ENCODE measurements at places on chromosomes 5 and 9. TPM values are rescaled to one million over a fixed set of nuclear protein-coding genes. Genes with fewer than 3 reads are reported as not detected.

Gene ZCCHC10
- polyA plus RNA-seq, result 17.8 TPM

Gene CCL21
- 2.7 TPM for polyA plus RNA-seq

Gene LRRTM2
- polyA plus RNA-seq, result 0.07 TPM

GRCh38 chr5:77546-77945 is 14.4 kb upstream of the PLEKHG4B start:
- no peak for DNase-seq

DNA sequence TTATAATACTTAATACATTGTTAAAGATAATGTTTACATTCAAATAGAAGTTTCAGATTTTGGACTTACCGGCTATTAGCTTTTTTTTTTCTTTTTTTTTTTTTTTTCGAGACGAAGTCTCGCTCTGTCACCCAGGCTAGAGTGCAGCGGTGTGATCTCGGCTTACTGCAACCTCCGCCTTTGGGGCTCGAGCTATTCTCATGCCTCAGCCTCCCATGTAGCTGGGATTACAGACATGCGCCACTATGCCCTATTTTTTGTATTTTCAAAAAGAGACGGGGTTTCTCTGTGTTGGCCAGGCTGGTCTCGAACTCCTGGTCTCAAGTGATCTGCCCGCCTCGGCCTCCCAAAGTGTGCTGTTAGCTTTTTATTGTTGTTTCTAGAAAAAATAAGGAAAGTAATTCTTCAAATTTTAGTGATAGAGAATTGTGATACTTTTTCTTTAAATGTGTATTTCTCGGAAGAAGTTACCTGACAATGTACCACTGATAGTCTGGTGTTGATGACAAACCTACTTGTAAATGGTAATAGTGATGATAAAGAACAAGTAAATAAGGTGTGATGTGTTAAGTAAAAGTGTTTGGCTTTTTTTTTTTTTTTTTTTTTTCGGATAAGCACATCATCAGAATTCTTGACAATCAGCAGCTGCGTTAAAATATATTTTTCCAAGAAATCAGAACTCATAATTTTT is 2.7 kb downstream of the CDC42SE2 start:
- no peak for DNase-seq

DNA sequence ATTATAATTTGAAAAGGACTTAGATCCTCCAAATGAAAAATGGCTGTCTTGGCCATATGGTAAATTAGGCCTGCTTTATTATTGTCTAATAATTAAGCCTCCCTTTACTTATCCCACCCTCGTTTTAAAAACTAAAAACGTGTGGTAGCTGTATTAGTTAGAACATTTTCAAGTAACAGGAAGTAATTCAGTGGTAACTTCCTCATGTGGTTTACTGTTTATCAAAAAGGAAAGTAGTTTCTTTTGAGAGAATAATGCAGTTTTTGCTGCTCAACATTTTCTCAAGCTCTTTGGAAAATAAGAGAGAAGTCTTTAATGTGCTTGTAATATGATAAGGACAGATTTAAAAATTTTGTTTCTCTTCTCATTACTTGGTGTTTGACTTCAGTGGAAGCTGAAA is 26.0 kb downstream of the ZCCHC7 start:
- DNase-seq, result no peak

DNA sequence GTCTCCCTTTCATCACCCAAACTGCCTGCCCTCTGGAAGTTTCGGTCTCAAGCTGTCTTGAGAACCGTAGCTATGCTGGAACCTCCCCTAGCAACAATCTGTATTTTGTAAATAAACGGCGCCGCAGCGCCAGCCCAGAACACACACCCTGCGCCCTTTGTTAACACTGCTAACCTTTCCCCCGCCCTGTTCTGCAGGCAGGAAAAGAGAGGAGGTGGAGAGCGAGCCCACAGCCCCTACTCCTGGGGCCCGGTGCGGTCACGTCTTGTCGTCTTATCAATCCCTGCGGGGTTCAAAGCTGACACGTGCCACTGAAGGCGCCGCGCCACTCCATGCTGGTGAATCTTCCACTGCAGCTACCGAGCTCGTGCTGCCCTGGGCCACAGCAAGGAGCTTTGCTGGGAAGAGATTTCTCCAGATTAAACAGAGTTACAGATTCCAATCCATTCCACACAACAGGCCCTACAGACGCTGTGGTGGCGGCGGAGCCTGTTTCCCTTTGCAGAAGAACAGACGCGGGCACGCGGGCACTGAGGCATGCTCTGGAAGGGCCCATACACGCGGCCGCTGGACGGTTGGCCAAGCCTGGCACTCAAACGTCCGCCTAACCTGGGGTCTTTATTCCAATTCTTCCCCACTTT is 25.3 kb downstream of the ZDHHC11B start:
- peak; percentile 97 for DNase-seq

DNA sequence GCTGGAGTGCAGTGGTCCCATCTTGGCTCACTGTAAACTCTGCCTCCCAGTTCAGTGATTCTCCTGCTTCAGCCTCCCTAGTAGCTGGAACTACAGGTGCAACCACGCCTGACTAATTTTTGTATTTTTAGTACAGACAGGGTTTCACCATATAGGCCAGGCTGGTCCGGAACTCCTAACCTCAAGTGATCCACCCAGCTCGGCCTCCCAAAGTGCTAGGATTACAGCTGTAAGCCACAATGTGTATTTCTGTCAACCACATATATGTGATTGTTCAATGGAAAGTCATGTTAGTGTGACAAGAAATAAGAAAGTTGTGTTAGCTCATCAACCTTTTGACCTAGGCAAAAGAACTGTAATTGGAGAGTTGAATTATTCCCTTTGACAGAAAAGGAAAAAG is 677.1 kb upstream of the CHD1 start:
- no peak for DNase-seq

DNA sequence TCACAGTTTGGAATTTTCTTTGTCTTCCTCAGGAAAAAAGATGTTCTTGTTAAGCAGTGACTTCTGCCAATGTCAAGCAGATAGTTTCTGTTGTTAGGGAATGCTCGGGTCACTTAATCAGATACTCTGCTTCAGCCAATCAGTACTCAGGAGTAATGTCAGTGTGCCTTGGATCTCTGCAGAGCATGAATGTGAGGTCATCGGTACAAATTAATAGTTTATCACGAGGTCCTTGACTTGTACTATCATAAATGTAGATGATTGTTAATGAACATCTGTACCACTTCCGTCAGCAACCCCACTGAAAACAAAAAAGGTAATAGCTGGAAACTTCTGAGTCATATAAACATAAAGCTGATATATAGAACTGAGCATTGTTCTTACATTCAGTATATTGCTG is 73.6 kb downstream of the FBXL7 start:
- no peak for DNase-seq

DNA sequence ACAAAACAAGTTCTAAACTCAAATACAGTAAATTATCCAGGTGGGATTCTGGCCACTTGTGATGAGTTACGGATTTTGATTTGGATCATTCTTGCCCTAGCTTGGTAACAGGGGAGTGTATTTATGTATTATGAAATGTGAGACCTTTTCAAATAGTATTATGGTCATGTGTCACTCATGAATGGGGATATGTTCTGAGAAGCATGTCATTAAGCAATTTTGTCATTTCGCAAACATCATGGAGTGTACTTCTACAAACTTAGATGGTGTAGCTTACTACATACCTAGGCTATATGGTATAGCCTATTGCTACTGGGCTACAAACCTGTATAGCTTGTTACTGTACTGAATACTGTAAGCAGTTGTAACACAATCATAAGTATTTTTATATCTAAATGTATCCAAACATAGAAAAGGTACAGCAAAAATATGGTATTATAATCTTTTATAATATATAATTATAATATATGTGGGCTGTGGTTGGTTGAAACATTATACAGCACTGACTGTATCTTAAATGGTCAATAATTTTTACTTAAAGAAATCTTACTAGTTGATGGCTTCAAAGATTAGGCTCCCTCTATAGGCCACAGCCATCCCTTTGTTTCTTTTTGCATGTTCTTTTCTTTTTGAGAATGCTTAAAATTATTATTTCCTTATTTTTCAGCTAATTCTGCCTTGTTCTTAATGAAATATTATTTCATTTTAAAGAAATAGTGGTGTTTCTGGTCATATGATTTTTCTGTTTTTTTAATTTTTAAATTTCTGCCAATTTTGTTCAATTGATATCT is 128.4 kb downstream of the MAST4 start:
- DNase-seq, result no peak

DNA sequence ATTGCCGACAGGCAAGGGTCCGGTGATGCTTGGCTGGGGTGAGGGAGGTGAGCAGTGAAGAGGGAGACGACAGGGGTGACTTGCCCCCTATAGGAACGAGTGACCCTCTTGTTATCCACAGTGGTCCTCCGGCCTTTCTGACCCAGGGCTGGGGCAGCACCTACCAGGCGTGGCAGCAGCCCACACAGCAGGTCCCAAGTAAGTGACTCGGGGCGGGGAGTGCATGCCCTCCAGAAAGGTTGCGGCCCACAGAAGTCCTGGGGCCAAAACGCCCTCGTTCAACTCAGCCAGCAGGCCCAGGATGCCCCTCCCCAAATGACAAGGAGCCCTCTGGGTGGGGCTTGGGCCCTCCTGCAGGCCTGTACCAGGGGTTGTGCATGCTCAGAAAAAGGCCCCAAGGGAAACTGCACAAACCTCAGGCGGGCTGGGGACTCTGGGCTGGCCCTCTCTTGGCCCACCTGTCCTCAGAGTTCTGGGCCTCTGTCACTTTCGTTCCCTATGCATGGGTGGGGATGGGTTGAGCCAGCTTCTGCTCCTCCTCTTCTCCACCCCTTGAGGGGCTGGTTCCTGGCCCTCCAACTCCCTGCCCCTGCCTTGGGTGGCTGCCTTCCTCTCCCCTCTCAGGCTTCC is 32.2 kb upstream of the PRDM12 start:
- no peak for DNase-seq

GRCh38 chr5:83035373-83036100 is 41.7 kb downstream of the TMEM167A start:
- peak; percentile 59 for DNase-seq

- peak; percentile 82 for DNase-seq
These were observed 53.4 kb downstream of the TENT4A start for GRCh38 chr5:6766604-6767093.

DNA sequence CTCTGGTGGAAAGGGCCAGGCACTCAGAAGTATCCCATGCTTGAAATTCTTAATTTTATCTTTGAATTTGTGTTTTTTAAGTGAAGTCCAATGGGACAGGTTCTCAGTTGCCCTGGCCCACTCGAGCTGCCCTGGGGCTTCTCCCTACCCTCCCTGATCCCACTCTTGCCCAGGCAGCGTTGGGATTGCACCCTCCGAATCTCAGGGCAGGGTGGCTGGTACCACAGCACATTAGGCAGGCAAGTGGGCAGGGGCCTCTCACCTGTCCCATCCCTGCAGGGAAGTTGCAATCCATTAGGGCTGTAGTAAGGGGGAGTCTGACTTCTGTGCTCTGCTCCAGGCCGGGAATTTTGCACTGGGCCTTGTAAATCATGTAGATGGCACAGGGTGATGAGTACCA is 2.7 kb downstream of the RUFY1 start:
- DNase-seq, result no peak

DNA sequence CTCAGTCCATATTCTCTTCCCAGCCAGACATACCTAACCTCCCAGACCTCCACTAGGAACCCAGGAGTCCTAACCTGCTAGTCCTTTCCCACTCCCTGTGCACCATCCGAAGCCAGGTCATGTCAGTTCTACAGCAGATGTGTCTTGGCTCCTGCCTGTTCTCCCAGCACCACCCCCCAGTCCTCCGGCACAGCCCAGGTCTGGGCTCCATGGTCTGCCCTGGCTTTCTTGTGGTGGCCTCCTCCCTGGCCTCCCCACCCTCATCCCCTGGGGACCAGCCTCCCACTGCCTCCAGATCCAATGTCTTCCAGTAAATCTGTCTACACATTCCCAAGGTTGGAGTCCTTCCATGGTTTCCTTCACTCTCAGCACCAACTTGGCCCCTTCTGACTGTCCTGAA is 20.0 kb downstream of the KCNIP1 start:
- no peak for DNase-seq

- peak; percentile 70 for DNase-seq
These were observed 64.5 kb downstream of the PRKACG start for GRCh38 chr9:68949271-68950000.

- DNase-seq, result no peak
These were observed 43.9 kb downstream of the PDCD1LG2 start for GRCh38 chr9:5554254-5554653.

Data from right cardiac atrium (tissue), 5 donors.